ENCODE measurements at places on chromosomes 2 and 18.

DNA sequence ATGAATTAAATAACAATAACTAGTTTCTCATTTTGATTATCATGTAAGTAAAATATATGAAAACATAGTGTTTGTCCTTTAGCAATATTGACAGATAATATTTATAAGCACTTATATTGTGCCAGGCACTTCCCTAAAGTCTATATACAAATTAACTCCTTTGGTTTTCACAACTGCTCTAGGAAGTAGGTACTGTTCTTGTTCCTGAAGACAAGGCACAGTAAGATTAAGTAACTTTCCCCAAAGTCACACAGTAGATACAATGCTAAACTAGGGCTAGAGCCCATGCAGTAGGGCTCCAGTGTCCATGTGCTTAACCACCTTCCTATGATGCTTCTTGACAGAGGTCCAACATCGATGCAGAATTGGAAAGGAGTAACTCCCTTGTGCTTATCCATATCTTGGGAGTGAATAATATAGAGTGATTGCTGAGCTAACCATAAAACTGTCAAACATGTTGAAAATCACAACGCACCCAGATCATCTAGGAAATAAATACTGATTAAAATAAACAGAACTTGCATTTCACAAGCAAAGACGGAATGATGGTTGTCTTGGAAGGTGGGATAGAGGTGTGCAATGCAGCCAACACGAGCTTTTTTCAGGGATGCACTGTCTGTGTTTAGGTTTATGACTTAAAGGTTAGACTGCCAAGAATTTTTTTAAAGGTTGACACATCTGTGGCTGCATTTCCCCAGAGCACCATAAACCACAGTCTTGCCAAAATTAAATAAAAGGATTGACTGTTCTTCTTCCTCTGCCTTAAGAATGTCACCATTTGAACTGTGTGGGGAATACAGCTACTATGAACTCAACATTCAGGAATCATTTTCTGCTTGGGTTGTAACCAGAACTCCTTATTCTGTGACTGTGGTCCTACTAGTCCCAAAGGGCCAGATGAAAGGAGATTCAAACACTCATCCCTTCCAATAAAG lies 80.8 kb downstream of the ANKRD44 start:
- DNase-seq: no peak

DNA sequence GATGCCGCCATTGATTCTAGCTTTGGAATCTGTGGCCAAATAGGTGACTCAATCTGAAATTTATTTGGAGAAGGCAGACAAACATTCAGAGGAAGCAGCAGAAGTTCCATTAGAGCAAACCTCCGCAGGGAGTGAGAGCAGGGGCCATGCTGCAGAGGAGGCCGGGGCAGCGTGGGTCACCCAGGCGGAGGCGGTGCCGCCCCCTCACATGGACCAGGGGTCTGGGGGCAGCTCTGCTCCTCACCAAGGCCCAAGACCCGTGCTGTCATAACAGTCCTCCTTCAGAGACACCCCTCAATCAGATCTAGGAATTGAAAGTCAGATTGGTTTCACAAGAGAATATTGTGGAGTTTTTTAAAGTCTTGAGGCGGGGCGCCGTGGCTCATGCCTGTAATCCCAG lies 92.4 kb downstream of the GBX2 start:
- DNase-seq: no peak

DNA sequence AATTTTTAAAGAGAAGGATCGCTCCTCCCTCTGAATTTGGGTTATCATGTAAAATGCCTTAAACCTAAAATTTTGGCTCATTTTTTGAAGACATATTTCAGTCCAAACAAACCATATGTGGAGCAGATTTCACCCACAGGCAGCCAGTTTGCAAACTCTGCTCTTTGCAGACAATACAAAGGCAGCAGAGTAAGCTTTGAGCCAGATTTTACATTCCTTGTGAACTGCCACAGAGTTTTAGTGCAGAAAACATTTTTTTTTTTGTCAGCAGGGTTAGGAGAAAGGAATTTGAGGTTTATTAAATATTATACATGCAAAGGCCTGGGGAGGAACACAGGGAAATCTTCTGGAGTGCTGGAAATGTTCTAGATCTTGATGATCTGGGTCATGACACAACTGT lies 171.9 kb upstream of the FN1 start:
- DNase-seq: no peak

GRCh38 chr2:46167924-46168323 lies 129.3 kb upstream of the EPAS1 start:
- no peak for DNase-seq

GRCh38 chr2:28271919-28272250 lies 120.8 kb upstream of the FOSL2 start:
- DNase-seq: no peak

DNA sequence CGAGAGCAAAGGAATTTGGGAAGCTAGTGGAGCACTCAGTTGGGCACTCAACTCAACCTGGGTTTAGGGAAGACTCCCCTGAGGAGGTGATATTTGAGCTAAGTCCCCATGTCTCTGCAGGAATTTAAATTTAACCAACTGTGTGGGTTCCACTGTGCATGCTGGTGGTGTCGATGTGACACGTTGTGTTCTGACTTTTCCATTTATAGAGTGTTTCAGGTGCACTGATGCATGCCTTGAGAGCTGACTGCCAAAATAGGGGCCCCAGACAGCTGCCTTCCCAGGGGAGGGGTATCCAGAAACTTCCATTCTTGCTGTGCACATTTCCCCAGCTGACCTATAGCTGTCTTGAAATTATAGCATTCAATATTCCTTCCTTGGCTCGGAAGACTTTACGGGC lies 63.7 kb upstream of the BCL2L11 start:
- DNase-seq: no peak
